ENCODE measurements at places on chromosomes 13 and 19.

DNA sequence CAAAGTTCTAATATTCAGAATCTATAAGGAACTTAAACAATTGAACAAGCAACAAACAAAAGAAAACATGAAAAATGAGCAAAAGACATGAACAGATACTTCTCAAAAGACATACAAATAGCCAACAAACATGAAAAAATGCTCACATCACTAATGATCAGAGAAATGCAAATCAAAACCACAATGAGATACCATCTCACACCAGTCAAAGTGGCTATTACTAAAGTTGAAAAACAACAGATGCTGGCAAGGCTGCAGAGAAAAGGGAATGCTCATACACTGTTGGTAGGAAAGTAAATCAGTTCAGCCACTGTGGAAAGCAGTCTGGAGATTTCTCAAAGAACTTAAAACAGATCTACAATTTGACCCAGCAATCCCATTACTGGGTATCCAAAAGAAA, 74.3 kb downstream of the CRYL1 start:
- no peak for DNase-seq

DNA sequence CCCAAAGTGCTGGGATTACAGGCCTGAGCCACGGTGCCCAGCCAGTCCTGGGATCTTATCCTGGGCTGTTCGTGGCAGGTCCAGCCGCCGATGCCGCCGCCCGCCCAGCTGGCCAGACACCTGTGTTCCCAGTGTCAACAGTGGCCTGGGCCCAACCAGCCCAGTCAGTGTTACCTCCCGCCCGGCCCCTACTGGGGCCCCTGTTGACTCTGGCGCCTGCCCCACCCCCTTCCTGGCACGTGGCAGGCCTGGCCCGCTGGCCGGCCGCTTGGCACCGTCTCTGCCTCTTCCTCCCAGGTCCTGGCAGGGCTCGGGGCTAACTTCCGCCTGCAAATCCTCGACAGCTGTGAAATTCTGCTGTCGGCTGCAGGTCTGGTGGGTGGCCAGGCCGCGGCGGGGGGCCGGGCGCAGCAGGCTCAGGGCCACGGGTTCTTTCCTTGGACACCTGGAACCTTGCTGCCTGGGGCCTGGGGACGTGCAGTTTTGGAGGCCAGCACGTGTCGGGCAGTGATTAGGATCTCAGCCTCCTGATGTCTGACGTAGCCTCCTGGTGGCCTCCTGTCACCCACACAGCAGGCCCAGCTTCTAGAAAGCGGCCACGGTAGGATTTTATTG, 9.1 kb downstream of the ARID3A start:
- peak; percentile 52 for DNase-seq

GRCh38 chr19:2603334-2603733, 99.2 kb downstream of the GNG7 start:
- no peak for DNase-seq

DNA sequence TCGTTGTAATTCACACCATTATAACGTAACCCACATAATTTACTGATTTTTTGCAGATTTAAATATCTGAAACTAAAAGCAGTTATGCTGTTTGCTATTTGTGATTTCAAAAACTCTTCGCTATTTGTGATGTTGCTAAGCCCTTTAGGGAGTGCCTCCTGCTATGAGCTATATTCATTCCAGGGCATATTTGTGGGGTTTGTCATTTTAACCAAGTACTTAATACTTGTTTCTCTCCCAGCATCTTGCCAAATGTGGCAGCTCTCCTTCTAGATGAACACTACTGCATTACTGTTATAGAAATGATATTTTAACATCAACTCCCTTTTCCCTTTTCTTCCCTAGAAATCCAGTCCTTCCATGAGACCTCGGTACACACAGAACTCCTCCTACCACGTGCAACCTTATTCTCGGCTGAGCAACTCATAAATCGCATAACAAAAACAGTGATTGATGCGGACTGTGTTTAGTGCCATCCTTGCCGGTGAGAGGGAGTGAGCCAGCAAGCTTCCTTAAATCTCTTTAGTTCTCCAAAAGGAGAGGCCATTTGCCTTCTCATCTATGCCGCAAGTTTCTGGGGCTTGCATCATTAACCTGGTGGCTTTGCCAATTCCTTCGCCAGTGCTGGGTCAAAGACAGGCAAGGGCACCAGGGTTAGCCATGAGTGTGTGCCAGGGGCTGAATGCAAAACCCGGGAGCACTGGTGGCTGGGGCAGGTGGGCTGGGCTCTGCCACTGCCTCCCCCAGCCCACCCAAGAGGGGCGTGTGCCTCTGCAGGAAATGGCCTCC, 33.4 kb downstream of the RFX2 start:
- DNase-seq: no peak

DNA sequence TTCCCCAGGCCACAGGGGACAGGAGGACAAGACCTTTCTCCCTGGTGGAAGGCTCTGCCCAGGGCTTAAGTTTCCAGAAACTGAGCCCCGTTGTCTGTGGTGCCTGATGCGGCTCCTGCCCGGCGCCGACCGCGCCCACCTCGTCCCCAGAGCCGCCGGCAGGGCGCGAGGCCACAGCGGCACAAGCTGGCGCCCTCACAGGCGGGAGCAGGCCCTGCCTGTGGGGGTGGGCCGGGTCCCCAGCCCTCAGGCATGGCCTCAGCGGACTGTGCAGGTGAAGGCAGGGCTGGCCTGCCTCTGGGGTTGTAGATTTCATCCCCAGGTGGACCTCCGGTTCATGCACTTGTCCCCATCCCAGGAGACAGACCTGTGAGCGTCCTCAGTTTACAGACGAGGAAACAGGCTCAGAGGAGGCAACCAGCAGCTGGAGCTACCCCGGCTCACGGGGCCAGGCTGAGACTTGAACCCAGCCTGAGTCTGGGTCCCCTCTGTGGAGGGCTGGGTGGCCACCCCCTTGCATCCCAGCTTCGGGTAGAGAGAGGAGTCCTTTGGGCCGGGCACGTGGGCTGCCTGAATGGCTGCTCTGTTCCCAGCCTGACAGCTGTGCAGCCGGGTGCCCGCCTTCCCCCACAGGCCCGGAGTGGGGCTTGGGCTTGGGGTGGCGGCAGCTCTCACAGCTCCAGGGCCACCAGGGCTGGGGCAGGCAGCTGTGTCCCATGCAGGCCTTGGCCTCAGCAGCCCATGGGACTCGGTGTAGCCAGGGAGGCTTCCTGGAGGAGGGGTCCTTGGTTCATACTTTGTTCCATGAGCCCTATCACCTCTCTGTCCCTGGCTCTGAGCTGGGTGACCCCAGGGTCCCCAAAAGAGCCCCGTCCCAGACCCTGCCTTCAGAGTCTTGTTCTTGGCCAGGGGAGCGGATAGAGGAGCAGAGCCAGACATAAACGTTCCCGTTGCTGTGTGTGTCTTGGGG, 26.8 kb downstream of the PIAS4 start:
- no peak for DNase-seq

DNA sequence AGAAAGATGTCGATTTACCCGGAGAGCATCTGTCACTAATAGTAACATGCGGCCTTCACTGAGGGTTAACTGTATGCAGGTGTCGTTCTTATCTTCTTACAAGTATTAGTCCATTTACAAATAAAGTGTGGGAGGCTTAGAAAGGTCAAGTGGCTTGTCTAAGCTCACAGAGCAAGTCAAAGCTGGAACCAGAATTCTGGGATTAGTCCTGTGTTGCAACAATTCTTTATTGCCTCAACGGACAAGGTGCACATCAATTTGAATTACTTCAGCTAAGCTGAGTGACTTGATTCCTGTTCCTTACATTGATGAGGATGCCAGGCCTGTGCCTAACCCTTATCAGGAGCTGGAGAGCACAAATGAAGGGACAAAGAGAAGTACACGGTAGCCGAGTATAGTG, 1193.6 kb downstream of the UQCRFS1 start:
- no peak for DNase-seq

DNA sequence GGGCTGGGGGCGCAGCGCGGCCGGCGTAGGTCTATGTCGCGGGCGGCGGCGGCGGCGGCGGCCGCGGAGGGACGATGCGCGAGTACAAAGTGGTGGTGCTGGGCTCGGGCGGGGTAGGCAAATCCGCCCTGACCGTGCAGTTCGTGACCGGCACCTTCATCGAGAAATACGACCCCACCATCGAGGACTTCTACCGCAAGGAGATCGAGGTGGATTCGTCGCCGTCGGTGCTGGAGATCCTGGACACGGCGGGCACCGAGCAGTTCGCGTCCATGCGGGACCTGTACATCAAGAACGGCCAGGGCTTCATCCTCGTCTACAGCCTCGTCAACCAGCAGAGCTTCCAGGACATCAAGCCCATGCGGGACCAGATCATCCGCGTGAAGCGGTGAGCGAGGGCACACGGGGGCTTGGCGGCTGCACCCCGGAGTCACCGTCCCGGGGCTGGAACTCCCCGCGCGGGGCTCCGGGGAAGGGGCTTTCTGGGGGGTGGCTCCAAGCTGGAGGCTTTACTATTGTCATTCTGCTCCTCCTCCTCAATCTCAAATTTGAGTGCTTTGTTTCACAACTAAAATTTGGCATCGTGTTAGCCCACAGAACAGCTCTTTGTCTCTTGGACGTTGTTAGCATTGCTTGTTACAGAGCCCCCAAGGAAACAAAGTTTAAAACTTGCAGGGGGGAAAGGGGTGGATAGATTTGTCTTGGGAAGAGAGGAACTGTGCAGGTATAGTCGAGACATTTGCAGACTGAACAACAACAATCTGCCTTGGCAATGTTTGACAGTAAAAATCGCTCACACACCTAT, 630 bp downstream of the RAP2A start:
- peak; percentile 25 for DNase-seq

DNA sequence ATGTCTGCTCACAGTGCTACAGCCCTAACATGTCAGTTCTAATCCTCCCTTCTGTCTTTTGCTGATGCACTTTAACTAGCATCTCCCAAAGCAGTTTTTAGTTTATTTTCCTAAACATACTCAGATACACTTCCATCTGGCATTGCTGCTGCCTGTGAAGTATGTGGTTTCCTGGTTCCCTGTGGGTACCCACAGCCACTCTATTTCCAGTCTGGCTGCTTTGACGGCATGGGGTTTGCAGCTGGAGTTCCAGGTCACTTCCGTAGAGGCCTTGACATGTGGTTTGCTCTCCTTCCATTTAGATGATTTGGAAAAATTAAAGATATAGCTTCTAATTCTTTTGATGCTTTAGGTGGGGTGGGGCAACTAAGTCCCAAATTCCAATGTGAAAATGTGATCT, 375.5 kb downstream of the PCDH20 start:
- no peak for DNase-seq

DNA sequence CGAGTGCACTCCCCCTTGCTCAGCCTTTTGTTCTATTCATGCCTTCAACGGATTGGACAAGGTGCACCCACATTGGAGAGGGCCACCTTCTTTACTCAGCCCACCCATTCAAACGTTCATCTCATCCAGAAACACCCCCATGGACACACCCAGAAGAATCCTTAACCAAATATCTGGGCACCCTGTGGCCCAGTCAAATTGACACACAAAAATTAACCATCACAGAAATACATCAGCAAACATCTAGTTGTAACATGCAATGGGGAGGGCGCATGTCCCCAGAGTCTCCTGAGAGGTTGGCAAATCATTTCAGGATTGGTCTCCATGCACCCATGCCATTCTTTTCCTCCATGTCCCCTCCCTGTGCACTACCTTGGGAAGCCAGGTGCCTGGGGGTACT, 167.1 kb downstream of the ZNF536 start:
- no peak for DNase-seq

- DNase-seq: no peak
These were observed 18.1 kb downstream of the ESD start for GRCh38 chr13:46778890-46779289.

DNA sequence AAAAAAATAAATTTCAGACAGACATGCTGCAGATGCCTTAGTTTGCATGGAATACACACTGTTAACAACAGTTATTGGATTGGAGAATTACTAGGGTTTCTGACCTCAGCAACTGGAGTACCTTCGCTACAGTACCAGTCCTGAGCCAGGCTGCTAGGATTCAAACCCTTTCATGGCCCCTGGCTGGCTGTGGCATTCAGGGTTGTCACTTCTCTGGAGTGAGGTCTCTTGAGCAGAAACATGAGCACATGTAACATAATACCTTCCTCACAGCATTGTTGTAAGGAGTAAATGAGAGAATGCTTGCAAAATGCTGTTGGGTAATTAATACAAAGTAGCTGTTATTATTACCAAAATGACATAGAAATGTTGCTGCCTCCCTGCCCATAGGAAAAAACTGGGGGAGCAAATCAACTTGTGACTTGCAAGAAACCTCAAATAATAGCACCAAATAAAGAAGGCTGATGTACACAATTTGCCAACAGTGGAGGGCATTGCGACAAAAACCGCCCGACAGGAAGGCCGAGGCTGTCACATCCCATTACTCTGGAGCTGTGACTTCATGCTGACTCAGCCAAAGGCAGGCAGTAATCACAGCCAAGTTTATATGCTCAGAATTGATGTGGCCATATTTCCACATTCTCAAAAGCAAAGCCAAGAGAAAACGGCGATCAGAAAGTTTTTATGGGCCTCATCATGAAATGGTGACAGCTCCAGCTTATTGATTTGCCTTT, 100.4 kb downstream of the RFC3 start:
- DNase-seq: peak; percentile 21

Measured in CD4-positive, alpha-beta T cell treated with Interleukin-15 for 1 hour (primary cell).